ENCODE measurements at places on chromosomes 11 and 22.

DNA sequence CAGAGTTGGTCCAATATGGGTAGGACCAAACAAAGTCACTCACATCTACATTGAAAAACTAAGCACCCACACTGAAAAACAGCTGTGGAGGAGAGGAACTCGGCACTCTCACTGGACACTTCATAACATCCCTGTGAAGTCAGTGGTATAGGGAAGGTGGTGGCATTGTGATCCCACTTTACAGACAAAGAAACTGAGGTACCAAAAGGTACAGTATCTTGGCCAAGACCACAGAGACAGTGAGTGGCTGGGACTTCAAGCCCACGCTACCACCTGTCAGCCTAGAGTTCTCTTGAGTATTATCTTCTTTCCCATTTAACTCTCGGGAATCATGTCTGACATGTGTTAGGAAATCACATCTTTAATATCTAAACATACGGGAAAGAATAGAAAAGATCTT is 61.9 kb downstream of the SYN3 start:
- no peak for DNase-seq

GRCh38 chr22:47452184-47452583 is 689.7 kb downstream of the TBC1D22A start:
- DNase-seq = no peak

GRCh38 chr11:32052215-32052614 is 38.7 kb upstream of the RCN1 start:
- DNase-seq = peak; percentile 34

DNA sequence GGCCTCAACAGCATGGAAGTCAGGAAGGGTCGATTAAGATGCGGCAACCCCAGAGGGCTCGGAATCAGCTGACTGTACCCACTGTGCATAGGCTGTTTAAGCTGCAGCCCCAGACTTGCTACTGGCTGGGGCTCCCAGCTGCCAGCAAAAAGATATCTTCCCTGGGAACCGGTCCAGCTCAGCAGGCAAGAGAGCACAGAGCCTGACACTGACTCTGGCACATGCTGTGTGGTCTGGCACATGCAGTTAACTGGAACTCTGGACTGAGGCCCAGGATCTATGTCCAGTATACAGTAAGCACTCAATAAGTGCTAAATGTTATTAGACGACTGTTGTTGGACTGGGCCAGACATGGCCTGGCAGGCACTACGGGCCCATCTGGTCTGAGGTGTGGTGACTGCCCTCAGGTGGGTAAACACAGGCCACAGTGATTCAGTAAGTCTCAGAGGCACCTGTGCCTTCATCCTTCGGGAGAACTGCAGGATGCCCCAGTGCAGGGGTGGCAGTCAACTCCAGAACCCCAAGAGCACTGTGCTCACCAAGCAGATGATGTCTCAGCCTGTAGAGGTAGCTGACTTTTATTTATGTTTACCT is 87.6 kb downstream of the LARGE1 start:
- no peak for DNase-seq

DNA sequence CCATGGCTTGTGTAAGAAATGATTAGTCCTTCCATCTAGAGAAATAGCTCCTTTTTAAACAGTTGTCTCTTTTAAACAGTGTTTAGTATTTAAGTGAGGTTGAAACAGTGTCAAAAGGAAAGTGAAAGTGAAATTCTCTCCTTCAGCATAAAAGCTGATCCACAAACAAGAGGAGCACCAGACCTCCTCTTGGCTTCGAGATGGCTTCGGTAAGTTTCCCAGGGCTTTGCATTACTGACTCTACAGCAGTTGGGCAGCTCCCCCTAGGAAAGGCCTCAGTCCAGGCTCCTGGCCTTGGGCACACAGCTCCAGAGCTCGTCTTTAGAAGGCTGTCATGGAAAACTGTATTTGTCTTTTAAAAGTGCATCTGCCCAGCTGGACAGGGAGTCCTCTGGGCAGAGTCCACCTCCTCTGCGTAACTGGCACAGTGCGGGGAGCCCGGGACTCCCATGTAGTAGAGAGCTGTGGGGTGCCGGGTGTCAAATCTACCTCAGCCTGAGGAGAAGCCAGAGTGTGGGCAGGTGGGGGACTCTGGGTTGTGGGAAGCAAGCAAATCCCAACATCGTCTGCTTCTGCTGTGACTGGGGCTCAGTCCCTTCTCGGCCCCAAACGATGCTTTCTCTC is at the start of gene PLAAT4:
Gene PLAAT4, plus strand, starts transcription at position 140 of the 624 bp plus-strand sequence. Its CDS starts 61 bp downstream, at position 201.
- DNase-seq = no peak

GRCh38 chr11:88535916-88536547 is 198.5 kb upstream of the CTSC start:
- DNase-seq = peak; percentile 97

Data from bronchial epithelial cell (primary cell).